Brain pericyte (primary cell): ENCODE measurements at places on chromosomes 7 and 10.

DNA sequence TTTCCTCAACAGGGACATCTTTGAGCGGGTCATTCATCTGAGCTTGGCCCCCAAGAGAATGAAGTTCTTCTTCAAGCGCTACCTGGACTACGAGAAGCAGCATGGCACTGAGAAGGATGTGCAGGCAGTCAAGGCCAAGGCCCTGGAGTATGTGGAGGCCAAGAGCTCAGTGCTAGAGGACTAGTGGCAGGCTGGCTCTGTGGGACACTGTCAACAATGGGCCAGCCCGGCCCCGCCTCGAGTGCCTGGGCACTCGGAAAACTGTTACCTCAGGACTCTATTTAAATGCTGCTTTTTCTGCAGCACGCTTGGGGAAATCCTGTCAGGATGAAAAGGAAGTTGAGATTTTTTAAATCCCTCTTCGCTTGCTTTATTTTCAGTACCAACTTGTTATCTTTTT is 6.8 kb downstream of the CALHM2 start:
- DNase-seq: no peak

DNA sequence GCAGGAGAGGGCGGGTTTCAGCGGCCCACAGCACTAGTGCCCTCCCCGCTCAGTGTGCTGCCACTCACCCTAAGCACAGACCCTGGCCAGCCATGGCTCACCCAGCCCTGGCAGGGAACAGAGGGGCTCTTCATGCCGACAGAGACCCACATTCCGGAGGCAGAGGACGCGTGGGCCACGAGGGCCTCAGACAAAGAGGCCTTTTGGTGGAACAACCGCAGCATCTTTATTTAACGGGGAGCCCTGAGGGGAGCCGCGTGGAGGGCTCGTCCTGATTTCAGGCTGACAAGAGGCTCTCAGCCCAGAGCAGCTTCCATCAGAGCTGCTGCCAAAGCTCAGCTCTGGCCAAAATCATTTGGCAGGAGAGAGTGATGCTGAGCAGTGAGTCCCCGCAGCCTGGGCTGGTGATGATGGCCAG is 127.8 kb downstream of the SH3PXD2A start:
- no peak for DNase-seq

DNA sequence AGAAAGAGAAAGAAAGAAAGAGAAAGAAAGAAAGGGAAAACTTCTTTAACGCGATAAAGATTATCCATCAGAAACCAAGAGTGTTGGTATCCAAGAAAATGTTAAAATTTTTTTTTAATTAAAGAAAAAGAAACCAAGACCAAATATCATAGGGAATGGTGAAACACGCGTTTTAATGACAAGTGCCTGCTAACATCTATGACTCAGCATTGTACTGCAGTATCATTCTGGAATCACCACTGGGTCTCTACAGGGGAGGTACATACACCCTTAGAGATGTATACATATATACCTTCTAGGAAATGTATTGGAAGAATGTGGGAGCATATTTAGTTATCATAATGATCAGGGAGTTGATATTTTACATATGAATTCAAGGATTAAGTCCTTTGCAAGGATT is 32.1 kb upstream of the PIK3AP1 start:
- DNase-seq: no peak

- no peak for DNase-seq
Measured at GRCh38 chr10:71423901-71424300, 27.2 kb downstream of the CDH23 start.

- DNase-seq: no peak
Measured at GRCh38 chr7:64687249-64687648, 21.3 kb downstream of the ZNF107 start.

DNA sequence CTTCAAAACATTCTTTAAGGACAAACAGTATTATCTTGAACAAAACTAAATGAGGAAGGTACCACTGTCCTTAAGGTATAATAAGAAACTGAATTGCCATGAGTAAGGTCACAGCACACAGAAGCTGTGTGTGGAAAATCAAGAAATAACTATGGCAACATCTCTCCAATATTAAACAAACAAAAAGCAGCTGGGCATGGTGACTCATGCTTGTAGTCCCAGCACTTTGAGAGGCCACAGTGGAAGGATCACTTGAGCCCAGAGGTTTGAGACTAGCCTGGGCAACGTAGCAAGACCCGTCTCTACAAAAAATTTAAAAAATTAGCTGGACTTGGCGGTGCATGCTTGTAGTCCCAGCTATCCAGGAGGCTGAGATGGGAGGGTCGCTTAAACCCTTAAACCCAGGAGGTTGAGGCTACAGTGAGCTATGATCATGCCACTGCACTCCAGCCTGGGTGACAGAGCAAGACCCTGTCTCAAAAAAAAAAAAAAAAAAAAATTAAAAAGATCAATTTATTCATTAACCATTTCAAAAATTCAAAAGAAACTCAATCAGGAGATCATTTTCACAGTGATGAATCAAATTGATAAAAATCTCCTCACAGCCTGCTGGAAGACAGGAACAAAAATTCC is 195.4 kb downstream of the SKIDA1 start:
- DNase-seq: peak; percentile 71

- DNase-seq: no peak
Measured at GRCh38 chr7:136294977-136295376, 317.8 kb upstream of the MTPN start.
